Activated CD8-positive, alpha-beta memory T cell treated with anti-CD3 and anti-CD28 coated beads, Interleukin-2, amount 10 ng/mL, durations not matched to agents 7 days and 5 days (primary cell): ENCODE measurements at places on chromosomes 4 and X.

- DNase-seq: no peak
Measured at GRCh38 chr4:121675715-121676114, 21.1 kb downstream of the ANXA5 start.

DNA sequence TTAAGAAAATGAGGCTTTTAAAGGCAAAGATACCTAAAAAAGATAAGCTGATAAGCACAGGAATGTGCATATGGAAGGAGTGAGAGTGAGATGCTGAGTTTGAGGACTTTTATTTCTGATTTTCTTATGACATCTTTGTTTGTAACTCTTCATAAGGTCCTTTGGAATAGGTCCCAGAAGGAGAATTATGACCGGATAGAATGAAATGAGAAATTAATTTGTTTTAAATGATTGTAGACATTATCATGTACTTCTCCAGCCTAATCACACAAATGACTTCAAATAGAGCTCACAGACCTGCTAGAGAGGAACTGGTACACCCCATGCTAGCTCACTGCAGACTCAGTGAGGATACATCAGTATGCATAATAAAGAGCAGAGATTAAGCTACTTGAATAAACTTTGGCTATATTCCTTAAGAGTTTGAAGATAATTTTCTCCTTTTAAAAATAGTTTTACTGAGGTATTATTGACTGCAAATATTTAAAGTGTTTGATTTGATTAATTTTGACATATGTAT is 5.6 kb downstream of the GK2 start:
- no peak for DNase-seq

DNA sequence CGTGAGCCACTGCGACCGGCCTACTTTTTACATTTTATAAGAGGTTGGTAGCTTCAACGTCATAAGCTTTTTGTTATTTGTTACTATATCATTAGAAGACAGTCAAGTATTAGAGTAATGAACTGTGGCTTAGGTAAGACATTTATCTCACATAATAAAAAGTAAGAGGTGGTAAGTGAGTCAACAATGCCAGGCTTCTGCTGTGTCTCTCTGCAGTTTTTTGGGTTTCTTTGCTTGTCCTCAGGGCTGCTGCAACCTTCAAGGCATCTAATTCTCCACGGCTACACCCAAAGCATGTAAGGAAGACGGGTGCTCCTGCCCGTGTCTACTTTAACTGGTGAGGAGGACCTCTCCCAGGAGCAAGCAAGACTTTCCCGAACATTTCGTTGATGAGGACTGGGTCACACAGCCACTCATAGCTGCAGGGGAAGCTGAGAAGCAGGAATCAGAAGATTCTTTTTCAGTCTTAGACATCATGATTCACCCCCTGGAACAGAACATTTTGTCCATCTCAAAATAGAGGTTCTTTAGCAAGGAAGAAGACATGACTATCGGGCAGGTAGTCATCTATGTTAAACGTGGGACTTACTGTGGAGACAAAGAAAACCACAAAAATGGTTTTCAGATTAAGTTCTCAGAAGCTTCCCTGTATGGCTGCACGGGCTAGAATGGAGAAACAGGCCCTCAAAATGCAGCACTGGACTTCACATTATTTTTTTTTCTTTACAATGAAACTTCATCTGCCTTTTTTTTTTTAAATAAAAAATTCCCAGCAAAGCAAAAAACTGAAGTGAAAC is 13.0 kb upstream of the RHOH start:
- DNase-seq: no peak

GRCh38 chrX:17174671-17175070 is 200.3 kb upstream of the NHS start:
- DNase-seq: no peak

- DNase-seq: peak; percentile 81
Measured at GRCh38 chrX:107718156-107718621, 57.4 kb downstream of the TSC22D3 start.

- DNase-seq: no peak
Measured at GRCh38 chrX:71210816-71211215, 12.2 kb upstream of the GJB1 start.

- DNase-seq: no peak
Measured at GRCh38 chrX:52363247-52363883, 5.5 kb upstream of the XAGE2 start.

- no peak for DNase-seq
Measured at GRCh38 chr4:165784672-165785071, 88.4 kb upstream of the TLL1 start.

GRCh38 chr4:85391589-85392410 is 83.2 kb upstream of the ARHGAP24 start:
- no peak for DNase-seq

GRCh38 chr4:74327762-74328161 is 19.5 kb downstream of the EPGN start:
- no peak for DNase-seq

GRCh38 chrX:23901060-23901459 is 6.7 kb downstream of the APOO start:
- DNase-seq: peak; percentile 48

GRCh38 chr4:168857009-168857408 is 153.0 kb downstream of the CBR4 start:
- no peak for DNase-seq

DNA sequence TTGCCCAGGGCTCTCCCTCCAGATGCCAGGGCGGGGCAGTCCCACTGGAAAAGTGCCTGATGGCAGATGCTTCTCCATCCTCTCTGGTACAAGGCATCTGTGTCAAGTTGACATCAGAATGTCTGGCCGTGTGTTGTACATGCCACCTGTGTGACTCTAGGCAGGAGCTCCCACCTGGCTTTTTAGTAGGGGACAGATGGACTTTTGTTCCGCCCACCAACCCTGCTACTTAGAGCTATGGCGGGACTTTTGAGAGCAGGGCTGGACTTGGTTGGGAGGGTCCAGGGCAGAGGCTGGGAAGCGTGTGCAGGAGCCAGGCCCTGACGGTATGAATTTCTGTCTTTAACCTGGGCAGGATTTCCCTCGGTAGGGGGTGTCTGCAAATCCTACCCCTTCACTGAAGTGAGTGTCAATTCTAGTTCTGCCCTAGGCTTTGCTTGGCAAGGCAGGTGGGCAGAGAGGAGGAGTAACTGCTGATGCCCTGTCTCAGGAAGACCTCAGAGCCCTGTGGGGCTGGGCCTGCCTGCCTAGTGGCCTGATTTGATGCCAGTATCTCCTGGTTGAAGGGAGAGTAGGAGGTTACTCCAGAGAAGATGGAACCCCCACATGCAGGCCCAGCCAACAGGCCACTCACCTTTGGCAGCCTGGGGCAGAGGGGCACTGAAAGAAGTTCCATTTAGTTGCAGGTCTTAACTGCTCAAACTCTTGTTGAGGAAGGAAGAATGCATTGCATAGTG is 99.1 kb downstream of the PJA1 start:
- no peak for DNase-seq

DNA sequence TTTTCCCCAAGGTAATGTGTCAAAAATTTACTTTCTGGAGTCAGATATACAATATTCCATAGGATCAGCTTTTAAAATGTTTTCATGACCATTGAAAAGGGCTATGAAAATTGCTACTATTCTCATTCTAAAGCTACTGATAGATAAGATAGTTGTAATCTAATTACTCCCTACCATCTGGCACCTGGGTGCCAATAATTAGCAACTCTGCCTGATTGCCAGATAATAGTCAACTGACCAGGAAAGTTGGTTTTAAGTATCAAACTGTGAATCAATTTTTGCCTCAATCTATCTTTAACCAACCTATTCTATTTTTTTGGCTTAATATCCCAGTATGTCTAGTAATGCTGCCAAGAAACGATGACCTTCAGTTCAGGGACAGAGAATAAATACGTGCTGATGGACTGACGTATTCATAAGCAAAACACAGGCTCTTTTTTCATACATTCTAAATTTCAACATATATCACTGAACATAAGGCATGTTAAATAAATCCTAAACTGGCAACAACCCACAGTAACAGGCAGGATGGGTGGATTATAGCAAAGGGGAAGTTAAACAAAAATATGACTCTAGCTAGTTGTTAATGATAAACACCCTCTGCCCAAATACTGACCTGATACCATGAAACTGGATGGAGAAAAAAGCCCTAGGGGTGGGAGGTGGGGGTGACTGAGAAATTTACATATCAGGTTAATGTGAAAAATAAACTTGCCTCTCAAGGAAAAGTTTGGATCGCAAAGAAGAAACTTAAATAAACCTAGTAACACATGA is 18.2 kb downstream of the SH3RF1 start:
- no peak for DNase-seq

GRCh38 chr4:113825272-113825671 is 63.7 kb upstream of the CAMK2D start:
- peak; percentile 42 for DNase-seq

DNA sequence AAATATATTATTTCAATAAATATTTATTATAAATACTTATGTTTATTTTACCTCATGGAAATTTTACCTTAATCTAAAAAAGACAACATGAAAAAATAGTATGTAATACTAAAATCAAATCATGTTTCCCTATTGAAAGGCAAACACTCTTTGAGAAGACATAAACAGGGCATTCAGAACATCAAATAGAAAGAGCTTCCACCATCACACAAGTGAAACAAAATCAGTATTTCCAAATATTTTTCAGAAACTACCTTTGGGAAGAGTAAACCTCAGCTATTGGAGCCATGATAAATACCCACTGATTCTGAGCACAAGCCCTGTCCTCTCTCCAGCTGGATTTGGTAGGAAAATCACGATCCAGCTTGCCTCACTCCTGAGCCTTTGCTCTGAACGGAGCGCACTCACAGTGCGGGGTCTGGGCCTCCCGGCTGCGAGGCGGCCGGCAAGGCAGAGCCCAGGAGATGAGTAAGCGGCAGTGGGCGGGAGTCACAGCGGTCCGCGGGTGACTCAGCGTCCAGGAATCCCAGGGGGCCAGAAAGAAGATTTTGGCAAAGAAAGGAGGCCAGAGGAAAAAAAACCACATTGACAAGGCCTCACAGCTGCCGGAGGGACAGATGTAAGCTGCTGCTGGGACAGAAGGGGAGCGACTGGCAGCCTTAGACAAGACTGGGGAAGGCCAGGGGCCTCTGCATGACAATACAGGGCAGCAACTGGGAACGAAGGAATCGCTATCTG is 14.7 kb upstream of the ANXA5 start:
- peak; percentile 53 for DNase-seq

- DNase-seq: no peak
Measured at GRCh38 chrX:7993873-7994272, 66.7 kb upstream of the PNPLA4 start.

- DNase-seq: no peak
Measured at GRCh38 chr4:186348433-186348832, 82.4 kb downstream of the F11 start.

GRCh38 chr4:3302786-3303564 is 10.2 kb downstream of the RGS12 start:
- peak; percentile 77 for DNase-seq

GRCh38 chr4:81165861-81166430 is 49.1 kb downstream of the PRKG2 start:
- DNase-seq: no peak

GRCh38 chrX:9650091-9650490 is 115.6 kb downstream of the GPR143 start:
- no peak for DNase-seq

GRCh38 chr4:126916049-126916625 is 716.6 kb upstream of the INTU start:
- DNase-seq: no peak

- no peak for DNase-seq
Measured at GRCh38 chr4:38803833-38804653, 548 bp downstream of the TLR1 start.

DNA sequence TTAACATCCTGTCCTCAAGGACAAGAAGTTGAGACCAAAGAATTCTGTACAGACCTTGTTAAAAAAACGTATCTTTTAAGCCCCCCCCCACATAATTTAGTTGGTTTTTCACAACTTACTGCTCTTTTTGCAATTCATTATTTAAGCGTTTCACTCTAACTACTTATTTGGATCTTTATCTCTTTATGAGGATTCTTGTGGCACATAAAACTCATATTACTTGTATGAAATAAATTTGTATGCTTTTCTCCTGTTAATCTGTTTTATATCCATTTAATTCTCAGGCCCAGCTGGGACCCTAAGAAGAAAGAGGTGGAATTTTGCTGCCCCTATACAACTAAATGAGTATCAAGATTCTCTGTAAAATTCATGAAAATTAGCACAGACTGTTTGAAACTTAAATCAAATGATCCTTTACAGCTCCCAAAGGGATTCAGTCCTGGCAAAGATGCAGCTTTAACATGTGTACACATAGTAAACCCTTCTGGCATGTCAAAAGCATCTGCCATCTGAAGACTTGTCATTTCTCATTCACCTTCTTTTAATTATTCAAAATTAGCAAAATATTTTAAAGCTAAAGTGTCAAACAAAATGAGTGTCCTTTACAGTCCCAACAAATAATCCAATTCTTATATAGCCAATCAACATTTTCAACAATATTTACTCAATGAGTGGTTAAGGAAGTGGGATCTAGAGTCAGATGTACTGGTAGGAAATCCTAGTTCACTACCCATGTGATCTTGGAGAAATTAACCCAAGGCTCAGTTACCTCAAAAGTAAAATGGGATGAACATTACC is 17.7 kb downstream of the ARAP2 start:
- DNase-seq: no peak

DNA sequence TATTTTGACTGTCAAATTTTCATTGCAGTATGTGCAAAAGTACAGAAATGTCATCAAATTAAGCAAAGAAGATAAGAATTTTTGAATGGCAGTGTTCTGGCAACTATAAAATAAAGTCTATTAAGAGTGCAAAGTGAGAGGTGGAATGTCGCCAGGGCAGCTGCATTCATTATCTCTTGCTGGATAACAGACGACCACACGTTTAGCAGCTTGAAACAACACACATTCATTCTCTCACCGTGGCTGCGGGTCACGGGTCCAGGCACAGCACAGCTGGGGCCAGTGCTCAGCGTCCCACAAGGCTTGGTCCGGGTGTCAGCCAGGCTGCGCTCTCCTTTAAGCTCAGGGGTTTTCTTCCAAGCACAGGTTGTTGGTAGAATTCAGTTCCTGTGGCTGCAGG is 113.9 kb downstream of the GPR143 start:
- no peak for DNase-seq

DNA sequence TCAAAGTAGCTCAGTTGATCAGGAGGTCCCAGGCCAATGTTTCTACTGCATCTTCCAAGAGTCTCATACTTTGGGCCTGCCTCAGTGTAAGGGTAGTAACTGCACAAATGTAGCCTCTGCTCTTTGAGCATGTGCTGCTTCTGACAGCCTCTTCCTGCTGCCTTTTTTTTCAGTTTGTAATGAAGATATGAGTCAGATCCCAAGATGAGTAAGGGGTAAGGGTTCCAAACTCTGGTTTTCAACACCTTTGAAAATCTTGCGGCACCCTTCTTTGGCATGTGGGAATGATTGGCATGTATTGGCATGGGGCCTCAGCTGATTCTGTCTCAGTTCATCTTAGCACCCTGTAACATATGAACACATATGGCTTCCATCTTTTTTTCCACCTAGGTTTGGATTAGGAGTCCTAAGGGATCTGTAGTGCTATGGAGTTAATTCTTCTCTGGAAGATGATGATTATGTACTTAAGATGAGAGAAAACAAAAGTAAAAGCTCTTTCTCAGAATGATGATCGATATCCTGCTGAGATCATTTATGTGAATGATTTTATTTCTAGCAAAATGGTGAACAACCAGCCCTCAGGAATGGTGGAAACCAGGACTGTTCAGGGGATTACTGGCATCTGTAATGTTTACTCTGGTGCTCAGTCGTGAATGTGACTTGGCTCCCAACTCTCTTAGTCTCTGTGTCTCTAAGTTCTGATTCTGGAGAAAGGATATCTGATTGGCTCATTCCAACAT is 118.7 kb upstream of the PRPS2 start:
- DNase-seq: no peak

GRCh38 chr4:119233750-119234149 is 21.2 kb downstream of the USP53 start:
- no peak for DNase-seq
